ENCODE measurements at places on chromosomes 1 and 21.

GRCh38 chr1:16409536-16410152 is 27.6 kb downstream of the SPATA21 start:
- DNase-seq = no peak

GRCh38 chr1:31658721-31659120 is 14.0 kb upstream of the PEF1 start:
- no peak for DNase-seq

GRCh38 chr1:113950908-113951307 is 21.8 kb downstream of the HIPK1 start:
- DNase-seq = no peak

DNA sequence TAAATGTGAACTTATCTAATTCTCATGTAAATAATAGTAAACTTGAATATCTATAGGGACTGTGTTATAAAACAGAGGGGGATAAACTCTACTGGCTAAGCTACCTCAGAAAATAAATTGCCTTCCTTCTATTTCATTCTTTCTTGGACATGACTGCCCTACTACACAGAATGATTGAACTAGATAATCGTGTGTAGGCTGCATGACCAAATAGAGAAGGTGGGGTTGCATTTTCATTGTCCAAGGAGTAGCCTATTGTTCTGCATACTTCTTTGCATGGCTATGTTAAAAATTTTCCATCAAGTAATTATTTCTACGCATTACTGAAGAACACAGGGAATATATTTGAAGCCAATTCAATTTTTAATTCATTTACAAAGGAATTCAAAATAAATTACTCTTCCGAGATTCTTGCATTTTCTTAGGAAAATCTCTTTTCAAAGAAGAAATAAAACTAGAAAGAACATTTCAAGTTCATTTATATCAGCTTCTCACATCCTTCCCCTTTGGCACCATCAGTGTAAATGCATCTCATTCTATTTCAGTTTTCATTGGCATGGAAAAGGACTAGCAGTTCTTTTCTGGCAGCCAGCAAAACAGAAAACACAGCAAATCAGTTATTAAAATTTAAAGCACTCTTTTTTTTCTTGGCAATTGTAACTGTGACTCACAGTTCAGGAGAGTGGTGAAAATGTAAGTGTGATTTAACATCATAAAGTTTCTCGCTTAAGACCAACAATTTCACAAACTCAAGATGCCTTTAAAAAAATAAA is 714.7 kb downstream of the NCAM2 start:
- DNase-seq = no peak

DNA sequence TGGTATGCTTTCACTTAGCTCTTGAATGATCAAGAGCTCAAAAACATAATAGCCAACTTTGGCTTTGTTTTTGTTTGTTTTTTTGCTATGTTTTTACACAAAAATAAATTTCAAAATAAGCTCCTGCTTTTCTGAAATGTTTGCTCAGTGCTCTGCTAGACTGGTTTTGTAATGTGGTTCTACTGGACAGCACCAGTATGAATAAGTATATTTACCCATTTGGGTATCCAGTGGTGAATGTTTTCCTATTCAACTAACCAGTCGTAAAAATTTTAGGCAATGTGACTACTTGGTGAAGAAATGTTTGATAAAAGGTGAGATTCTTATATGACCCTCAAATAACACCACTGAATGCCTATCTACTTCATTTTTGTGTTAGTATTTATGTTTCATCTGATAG is 308.6 kb downstream of the PTPRC start:
- no peak for DNase-seq

GRCh38 chr21:35850542-35851103 is 209.7 kb downstream of the SETD4 start:
- DNase-seq = no peak

DNA sequence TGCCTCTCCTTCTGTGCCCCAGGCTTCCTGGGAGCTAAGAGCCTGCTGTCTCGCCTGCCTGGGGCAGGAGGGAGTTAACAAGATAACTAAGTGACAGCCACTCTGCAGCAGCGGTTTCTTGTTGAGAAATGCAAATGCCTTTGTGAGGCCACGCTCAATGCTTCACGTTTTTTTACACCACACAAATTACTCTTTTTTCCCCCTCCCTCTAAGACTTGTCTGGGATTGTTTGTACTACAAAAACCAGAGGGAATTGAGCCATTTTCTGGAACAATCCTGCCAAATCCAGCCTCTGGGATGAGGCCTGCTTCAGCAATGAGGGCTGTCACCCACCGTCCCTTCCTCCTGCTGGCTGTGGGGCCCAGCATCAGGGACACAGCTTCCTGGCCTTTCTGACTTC is 119.6 kb downstream of the ACTL8 start:
- no peak for DNase-seq

DNA sequence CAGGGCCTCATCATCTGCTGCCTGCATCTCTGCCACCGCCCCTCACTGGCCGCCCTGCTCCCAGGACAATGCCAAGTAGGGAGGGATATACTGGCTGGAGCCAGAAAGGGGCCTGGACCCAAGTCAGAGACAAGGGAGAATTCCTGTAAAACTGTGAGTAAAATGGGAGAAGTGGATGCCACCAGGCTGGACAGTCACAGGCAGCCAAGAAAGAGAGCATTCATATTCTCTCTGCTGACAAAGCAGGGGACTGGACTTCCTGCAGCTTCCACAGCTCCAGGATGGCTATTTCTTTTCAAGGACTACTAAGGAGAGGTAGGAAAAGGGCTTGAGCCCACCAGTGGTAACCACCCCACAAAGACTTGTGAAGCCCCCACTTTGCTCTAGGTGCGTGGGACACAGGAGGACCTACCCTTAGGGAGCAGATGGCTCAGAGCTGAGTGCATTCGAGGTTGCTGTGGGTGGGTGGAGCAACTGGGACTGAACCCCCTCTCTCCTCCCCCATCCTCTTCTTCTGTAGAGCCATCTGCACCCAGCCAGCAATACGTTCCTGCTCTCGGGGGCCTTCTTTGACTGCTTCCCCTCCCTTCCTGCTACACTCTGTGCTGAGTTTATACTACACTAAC is 57.5 kb downstream of the GLIS1 start:
- no peak for DNase-seq

DNA sequence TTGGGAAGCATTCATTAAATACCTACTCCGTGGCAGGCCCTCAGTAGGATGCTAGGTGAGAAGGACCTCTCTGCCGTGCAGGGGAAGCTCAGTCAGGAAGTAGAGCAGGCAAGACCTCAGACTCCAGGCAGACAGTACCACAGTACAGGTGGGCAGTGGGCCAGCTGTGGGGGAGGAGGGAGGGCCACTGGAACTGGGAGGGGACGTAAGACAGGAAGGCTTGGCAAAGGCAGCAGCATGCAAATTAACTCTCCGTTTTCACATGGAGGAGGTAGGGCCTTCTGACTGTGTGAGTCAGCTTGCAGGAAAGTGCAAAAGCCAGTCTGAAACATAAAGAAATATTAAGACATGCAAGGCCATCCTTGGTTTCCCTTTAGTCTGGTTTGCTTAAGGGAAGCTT is 157.7 kb downstream of the TRIM33 start:
- DNase-seq = no peak

GRCh38 chr1:116692879-116693278 is 25.3 kb upstream of the IGSF3 start:
- no peak for DNase-seq

DNA sequence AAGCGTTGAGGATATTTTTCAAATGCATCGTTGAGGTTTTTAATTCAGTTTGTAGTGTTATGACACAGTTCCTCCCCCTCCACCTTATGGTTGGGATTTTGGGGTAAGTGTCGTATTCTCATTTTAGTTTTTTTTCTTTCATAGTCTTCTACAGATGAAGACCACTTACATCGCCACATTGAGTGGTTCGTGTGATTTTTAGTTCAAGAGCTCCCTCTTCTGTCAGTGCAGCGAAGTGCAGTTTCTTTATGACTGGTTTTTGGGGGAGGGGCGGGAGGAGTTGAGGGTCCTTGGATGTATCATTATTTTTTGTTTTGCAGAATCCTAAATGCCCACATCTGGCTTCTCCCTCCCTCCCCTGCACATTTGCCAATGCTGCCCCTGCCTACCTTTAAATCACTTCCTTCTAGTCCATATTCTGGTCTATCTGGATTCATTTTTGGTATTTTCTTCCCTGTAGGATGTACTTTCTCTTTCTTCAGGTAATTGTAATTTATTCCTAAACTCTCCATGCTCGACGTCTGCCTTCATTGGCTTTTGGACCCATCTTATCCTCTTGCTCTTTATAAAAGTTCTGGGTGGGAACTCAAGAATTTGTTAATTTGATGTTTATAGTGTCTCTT is 433.1 kb downstream of the CAMTA1 start:
- no peak for DNase-seq

DNA sequence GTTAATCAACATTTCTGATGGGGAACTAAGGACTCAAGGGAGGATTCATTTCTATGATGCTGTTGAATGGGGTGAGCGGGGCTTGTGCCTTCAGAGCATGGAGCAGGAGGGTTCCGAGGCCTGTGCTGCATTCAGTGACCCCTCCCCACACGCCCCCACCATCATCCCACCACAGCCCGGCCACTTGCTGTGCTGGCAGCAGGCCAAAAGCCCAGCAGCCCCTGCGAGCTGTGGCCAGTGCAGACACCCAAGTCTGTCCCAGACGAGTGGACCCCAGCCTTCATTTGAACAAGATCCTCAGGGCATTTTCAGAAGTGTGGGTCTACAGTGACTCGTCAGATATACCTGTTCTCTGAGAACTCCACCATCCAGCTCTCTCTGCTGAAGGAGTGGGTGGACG is 242.0 kb downstream of the GRIK3 start:
- no peak for DNase-seq

GRCh38 chr1:176996456-176997090 is 167.9 kb downstream of the ASTN1 start:
- no peak for DNase-seq

DNA sequence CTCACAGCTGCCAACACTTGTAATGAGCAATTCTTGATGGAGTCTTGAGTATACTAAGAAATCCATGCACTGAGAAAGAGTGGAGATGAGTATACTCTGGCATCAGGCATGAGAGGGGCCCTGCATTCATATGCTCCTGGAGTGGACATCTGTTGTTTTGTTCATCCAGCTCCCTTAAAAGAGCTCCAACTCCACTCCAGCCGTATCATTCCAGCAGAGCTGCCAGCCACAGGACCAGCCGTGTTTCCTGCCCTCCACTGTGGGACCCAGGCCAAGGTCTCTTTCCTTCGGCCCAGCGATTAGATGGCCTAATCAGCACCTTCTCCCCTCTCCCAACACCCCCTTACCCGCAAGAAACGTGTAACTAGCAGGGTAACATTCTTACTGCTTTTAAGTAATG is 144.5 kb downstream of the OMA1 start:
- no peak for DNase-seq

- DNase-seq = no peak
Observed at GRCh38 chr1:231074046-231074445, 34.0 kb upstream of the FAM89A start.

GRCh38 chr1:103191327-103191726 is 83.0 kb upstream of the COL11A1 start:
- no peak for DNase-seq

GRCh38 chr1:152880316-152880715 is 2.2 kb downstream of the SMCP start:
- no peak for DNase-seq

GRCh38 chr1:118201524-118201923 is 16.5 kb upstream of the SPAG17 start:
- no peak for DNase-seq

DNA sequence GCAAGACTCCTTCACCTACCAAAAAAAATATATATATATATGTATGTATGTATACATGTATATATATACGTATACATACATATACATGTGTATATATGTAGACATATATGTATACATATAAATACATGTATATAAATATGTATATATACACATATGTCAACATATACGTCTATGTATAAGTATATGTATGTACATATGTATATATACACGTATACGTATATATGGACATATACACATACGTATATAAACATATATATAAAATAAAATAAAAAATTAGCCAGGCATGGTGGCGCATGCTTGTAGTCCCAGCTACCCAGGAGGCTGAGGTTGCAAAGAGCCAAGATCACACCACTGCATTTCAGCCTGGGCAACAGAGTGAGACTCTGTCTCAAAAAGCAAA is 31.6 kb downstream of the BRWD1 start:
- DNase-seq = no peak

- DNase-seq = no peak
Observed at GRCh38 chr1:246365708-246366107, 141.4 kb downstream of the SMYD3 start.

DNA sequence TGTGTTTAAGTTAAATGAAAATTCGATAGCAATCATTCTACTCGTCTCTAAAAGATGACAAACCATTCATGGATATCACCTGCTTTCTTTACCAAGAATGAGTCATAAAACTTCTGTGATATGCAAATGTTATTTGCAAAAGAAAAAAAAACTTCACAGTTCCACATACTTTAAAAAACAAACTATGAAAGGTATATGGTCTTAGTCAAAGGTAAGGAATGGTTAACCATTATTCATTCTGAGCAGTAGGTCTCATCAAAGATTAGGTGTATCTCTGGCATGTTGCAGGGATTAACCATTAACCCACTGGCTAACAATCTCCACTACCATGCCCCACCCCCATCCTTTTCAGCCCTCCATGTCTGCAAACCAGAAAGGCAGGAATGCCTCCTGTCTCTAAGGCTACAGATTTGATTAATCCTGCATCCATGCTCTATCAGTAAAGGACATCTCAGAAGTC is 44.4 kb downstream of the PTPN14 start:
- no peak for DNase-seq

DNA sequence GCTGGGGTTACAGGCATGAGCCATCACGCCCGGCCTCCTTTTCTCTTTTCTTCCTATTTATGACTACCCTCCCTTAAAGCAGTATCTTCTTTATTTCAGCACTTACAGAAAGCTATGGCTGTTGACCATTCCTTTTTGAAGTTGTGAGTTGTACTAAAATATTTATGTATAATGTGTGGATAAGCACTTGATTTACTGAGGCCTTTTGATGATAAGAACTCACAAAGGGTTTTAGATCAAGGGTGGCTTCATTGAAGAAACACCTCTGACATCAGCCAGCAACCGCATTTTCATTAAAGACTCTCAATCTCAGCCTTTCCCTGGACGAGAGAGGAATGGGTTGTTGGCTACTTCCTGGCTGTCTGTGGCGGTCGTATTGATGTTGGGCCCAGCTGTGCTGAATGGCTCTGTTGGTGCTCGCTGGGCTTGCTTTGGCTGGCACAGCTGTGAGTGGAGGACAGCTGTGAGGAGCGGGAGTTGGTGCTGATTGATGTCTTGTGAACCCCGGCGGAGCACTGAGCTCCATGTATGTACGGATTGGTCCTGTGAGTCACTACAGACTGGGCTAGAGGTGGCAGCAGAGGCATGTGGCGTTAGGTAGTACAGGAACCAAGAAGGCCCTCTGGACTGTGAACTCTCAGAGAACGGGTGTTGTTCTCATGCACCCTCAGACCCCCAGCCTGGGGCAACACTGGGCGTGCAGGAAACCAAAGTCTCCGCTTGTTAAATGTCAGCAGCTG is 208.8 kb downstream of the KIF26B start:
- no peak for DNase-seq

GRCh38 chr21:25535849-25536248 is 71.4 kb downstream of the MRPL39 start:
- no peak for DNase-seq

- peak; percentile 51 for DNase-seq
Observed at GRCh38 chr1:110239441-110240430, 29.6 kb downstream of the KCNC4 start.

- no peak for DNase-seq
Observed at GRCh38 chr21:31162079-31162699, 123.9 kb upstream of the KRTAP19-8 start.

GRCh38 chr1:174837386-174837785 is 162.4 kb upstream of the CACYBP start:
- DNase-seq = no peak
